Motor neuron (in vitro differentiated cells): ENCODE measurements at places on chromosomes 3 and 15. TPM values are rescaled to one million over a fixed set of nuclear protein-coding genes. Genes with fewer than 3 reads are reported as not detected.

Gene ST8SIA2
- 0.18 and 1.9 TPM in 2 replicates for total RNA-seq

DNA sequence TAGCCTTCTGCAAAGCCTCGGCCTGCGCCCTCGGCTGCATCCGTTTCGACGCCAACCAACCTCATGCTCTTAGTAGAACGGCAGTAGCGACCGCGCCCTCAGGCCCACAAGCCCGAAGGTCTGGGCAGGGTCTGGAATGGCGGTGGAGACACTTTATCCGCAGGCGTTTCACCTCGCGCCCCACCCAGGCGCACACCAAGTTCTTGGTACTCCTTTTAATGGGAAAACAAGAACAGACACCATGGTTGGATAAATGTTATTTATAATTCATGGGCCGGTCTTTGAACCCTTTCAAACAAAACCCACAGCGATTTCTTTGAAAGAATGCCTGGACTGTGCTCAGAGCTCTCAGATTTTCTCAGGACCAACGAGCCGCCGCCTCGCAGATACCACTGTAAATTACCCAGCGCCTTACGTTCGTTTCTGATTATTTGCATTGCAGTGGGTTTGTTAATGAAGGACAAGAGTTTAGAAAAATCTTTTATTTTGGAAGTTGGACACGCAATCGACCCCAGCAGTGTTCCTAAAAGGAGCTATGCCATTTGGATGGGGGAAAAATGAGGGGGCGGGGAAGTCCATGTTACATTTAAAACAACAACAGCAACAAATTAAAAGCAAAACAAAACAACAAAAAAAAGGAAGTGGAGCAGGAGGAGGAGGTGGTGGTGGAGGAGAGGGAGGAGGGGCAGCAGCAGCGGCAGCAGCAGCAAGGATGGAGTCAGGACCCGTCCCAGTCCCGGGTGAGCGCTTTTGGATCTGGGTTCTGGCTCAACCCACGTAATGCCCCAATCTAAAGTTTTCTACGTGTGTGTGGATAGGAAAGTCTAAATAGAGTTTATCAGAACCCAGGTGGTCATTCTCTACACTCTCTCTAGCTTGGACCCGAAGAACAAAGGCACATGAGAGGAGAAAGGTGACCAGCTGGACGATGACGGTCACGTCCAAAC lies 993 bp upstream of the ISL2 start:
- peak; percentile 3 for ATAC-seq

GRCh38 chr15:63677778-63678177 lies 80.6 kb downstream of the FBXL22 start:
- ATAC-seq = no peak

DNA sequence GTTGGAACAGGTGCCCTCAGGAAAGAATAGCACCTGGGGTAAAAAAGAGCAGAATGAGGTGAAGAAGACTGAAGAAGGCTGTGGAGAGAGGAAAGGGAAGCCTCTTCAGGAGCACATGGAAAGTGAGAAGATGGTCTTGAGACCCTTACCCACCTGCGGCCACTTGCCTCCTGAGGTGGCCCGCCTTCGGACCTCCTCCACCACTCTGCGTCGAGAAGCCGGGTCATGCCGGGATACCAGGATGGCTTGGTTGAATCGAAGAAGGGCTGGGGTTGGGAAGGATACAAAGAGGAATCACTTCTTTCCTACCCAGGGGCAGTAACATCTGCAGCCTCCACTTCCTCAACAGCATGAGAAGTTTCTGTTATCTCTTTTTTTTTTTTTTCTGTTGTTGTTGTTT lies 3.0 kb downstream of the LPCAT4 start:
- no peak for ATAC-seq

DNA sequence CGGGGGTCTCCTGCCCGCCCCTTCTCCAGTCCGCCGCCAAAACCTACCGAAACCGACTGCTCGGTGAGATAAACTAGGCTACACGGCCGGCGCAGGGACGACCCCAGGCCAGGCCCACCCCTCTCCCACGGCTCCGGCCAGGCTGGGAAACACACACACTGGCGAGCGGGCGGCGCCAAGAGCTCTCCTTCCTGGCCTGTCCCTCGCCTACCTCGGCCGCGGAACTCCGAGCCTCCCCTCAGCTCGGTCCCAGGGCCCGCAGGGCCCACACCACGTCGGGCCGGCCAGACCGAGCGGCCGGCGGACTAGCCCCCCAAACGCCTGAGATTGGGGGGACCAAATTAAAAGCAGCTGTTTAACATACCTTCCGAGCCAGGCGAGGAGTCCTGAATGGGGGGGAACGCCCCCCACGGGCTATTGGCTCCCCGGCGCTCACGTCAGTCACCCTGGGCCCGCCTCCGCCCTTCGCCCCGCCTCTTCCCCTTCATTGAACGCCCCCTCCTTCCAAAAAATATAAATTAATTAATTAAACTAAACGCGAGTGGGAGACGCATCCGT lies 4.0 kb upstream of the SIN3A start:
- no peak for ATAC-seq

DNA sequence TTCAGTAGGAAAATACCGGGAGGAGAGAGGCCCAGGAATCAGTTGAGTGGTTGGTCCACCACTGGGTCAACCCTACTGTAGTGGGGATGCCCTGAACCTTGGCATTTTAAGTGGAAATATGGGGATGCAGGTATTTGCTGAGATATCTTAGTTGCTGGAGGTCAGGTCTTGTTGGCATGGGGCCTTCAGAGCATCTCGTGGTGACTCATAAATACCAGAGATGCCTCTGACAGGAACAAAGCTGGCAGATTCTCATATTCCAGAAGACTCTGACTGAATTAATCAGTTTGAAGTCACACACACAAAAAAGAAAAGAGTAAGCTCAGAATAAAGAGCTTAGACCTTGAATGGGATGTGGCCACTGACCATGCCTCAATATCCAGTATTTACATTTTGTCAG lies 91.6 kb downstream of the CACNA2D3 start:
- ATAC-seq = no peak

DNA sequence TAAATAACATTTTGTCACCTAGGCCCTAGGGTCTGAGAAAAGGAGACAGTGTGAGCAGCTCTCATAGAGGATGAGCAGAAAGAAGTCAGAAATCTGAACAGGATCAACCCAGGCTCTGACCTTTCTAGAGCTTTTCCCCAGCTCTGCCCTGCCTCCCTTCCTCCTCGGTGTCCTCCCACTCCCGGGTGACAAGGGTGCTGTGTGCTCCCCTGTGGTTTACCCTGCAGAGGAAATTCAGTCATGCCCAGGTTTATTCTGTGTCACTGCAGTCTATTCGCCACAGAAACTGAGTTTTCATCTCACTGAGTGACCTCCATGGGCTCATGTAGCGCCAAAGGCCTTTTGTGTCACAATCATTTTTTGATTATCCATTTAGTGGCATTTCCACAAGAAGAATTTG lies 76.6 kb downstream of the IL12A start:
- ATAC-seq = no peak

- ATAC-seq = no peak
Measured at GRCh38 chr3:55965776-55966175, 478.7 kb upstream of the WNT5A start.

Gene USP4
- 19.1 and 25.9 TPM in 2 replicates for total RNA-seq
